Ascending aorta (tissue), 2 donors: ENCODE measurements at places on chromosomes 4 and X.

GRCh38 chr4:5710065-5710960 is 688 bp upstream of the EVC start:
- no peak for DNase-seq

- no peak for DNase-seq
Measured at GRCh38 chr4:159685340-159686092, 582.6 kb downstream of the RAPGEF2 start.

DNA sequence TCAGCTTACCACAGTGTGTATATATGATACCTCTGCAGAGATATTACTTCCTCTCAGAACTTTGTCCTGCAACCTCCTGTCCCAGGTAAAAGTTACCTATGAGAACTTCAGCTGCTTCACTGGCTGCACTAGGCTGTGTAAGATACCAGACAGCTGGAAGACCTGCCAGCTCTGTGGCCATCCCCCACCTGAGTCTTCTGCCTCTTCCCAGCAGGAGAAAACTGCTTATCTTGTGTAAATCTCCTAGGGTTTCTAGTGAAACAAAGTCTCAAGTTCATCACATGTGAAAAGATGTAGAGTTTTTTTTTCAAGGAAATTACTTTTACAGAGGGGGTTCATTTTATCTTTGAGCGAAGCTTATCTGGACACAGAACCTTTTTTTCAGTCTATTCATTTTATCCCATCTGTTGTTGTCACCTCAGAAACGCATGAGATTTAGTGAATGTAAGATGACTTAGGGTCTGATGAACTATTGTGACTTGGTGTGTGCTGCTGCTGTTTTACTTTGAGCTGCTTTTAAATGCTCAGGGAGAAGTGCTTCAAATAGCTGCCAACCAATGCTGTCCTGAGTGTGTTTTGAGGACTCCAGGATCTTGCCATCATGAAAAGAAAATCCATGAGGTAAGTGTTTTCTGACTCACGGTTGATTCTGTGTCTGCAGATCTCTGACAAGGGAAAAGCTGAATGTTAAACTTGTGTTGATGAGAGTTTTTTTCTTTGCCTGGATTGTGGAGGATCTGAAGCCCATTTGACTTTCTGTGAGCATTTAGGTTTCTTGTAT is 187.8 kb downstream of the FRAS1 start:
- DNase-seq: no peak

DNA sequence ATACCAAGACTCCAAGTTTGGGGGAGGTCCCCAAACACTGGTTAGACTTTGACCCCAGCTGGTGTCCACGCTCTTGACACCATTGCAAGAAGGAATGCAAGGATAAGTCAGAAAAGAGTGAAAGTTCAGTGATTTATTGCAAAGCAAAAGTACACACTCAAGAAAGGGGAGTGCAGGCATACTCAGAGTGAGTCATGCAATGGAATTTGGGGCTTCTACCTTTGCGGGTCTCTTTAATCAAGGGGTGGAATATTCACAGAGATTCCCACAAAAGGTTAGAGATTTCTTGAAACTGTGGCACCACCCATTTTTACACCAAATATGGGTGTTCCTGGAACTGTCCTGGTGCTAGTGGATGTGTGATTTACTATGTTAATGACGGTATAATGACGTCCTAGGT is 5.2 kb upstream of the SMIM10L2A start:
- DNase-seq: no peak

DNA sequence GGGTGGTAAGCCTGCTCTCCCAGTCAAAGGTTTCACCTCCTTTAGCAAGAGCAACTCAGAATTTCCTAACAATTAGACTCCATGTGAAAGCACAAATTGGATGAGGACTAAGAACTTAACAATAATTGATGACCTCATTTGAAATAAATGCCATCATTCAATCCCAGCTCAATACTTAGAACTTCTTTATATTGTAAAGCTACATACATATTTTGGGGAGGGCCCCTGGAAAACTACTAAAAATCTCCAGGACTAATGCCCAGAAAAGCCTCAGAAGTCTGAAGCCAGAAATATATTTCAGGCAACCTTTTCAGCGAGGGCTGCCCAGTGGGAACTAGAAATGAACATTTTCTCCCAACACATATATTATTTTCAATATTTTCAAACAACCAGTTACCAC is 38.1 kb downstream of the AMOT start:
- DNase-seq: no peak
